Stimulated activated CD8-positive, alpha-beta memory T cell treated with anti-CD3 and anti-CD28 coated beads, Interleukin-15, amount 100 ng/mL, for 1 hour (primary cell): ENCODE measurements at places on chromosomes 4 and X.
A peak's percentile ranks its signal among the peaks of the same experiment; 100 is the strongest.

DNA sequence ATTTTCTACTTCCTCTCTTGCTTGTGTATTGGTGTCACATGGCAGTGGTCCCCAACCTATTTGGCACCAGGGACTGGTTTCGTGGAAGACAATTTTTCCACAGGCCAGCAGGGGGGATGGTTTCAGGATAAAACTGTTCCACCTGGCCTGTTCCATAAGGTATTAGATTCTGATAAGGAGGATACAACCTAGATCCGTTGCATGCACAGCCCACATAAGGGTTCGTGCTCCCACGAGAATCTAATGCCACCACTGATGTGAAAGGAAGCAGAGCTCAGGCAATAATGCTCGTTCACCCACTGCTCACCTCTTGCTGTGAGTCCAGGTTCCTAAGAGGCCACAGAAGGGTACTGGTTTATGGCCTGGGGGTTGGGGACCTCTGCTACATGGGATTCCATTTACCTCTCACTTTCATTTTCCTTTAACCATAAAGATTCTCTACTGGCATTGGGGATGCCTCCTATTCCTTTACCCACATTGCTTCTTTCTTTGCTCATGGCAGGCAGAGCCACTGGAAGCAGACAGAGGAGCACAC, 38.1 kb downstream of the SEC31A start:
- DNase-seq = no peak

DNA sequence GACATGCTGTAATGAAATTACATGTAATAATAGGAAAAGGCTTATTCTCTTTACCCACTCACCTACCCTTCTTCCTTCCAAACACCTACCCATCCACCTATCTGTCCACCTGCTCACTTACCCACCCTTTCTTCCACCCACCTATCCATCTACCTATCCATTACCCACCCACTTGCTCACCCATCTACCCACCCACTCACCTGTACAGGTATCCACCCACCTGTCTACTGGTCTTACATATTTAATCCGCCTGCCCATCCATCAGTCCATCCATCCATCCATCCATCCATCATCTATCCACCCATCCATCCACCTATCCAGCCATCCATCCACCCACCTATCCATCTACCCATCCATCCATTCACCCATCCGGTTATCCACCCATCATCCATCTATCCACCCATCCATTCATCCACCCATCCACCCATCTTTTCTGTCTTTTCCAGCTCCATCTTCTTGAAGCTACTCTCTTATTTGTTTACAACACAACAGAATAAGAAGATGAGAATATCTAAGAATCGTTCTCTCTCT, 133.3 kb upstream of the STX18 start:
- no peak for DNase-seq

DNA sequence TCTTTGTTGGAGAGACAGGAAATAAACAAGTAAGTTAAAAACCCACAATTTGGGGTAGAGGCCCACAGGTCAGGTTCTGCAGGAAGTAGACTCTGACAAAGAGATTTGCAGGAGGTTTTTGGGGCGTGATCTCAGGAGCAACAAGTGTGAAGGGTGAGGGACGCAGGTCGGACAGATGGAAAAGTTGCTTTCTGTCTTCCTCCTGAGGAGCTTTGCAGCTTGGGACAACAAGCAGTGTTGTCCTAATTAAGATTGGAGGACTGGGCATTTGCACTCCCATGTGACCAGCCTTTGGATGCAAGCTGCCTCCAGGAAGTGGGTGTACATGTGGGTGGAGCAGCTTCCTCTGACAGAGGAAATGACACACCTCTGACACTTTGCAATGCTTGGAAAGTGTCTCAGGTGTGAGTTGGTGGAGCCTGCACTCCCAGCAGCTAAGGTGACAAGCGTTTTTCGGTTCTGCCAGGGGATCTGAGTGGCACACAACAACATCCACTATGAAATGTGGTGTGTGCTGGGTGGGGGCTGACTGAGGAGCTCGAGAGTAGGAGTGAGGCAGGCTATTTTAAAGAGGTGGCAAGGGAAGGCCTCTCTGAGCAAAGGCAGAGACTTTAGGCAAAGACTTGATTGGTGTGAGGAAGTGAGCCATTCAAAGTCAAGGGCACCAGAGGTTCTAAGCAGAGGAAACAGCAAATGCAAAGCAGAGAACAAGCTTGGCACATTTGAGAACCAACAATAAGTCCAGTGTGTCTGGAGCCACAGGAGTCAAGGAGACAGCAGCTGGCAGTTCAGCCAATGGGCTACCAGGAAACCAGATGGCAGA, 339.8 kb upstream of the GATB start:
- DNase-seq = peak; percentile 48

GRCh38 chr4:87530868-87531267, 1.7 kb upstream of the SPARCL1 start:
- no peak for DNase-seq

- DNase-seq = no peak
These were observed 4.5 kb downstream of the GPM6A start for GRCh38 chr4:175807547-175807946.

GRCh38 chr4:147034372-147034771, 88.7 kb upstream of the TTC29 start:
- DNase-seq = no peak

GRCh38 chrX:25573631-25574030, 557.9 kb upstream of the ARX start:
- no peak for DNase-seq

- no peak for DNase-seq
These were observed 14.2 kb upstream of the ADD1 start for GRCh38 chr4:2829321-2829932.

DNA sequence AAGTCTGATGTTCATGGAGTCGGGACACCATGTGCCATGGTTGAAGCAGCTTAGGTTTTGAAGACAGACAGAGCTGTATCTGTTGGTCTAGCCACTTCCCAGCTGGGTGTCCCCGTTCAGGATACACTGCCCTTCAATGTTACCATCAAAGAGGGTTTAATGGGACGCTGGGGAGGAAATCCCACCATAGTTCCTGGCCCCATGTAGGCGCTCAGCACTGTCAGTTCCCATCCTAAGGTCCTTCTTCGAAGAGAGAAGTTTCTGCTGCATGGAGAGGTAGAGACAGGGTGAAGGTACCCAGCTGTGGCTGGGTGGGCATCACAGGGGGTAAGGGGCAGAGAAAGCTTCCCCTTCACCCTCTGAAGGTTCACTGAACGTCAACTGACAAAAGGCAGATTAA, 3.7 kb downstream of the MGST2 start:
- no peak for DNase-seq

DNA sequence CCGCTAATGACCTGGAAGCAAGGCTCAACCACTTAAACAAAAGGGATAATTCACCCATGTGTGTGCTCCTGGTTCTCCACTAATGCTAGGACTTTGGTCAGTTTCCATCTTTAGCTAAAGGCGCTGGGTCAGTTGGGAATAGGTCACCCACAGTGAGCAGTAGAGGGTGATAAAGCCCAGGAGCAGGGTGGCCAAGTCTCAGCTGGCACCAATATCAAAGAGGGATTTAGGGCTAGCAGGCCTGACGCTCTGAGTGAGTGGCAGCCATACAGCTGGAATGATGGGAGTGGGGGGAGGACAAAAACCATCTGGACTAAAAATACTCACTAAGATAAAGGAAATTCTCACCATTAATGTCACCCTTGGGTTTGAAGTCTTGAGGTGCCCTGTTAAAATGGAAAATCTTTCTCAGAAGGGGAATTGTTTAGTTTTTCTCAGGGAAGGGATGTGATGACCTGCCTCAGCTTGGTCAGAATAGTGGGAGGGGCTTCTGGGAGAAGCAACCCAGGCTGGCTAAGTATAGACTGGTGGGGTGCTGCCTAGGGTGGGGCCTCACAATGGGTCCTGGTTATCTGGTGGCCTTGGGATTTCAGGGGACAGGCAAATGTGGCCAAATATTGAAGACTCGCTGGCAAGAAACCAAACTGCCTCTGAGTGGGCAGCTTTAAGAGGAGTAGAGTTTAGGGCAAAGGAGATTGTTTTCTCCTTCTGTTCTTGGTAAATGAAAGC, 47.1 kb downstream of the TSC22D3 start:
- no peak for DNase-seq

GRCh38 chr4:90443231-90443630, 316.0 kb downstream of the CCSER1 start:
- DNase-seq = no peak

DNA sequence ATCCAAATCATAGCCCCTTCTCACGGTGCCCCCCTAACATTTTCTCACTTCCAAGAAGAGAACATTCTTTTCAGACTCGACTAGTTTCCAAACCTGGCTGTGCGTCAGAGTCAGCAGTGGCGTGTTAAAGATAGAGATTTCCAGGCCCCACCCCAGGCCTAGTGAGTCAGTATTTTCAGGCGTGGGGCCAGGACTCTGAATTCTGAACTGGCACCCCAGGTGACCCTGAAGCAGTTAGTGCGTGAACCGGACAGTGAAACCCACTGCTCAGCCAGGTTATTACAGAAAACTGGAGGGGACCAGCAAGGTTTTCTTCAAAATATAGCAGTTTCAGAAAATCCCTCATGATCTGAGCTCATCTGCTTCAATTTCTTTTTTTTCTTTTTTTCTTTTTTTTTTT, 35.0 kb upstream of the BCOR start:
- DNase-seq = no peak

GRCh38 chr4:2066011-2066551, 7.0 kb downstream of the NAT8L start:
- DNase-seq = no peak

DNA sequence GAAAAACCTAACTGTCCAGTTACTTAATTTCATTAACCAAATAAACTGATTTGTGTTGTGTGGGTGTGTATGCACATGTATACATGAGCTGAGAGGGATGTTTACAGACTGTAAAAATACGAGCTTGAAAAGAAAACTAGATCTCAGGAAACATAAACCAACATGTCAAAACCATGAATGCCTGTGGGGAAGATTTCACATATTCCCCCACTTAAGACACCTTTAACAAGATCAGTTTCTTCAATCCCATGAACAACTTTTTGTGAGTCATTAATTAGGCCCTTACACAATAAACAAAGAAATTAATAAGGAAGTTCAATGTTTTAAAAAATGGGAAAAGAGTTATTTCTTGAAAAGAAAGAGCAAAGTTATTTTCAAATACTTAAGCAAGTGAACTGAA, 170.8 kb downstream of the ZNF674 start:
- DNase-seq = no peak

GRCh38 chr4:152039023-152039481, 278.2 kb upstream of the GATB start:
- DNase-seq = no peak

DNA sequence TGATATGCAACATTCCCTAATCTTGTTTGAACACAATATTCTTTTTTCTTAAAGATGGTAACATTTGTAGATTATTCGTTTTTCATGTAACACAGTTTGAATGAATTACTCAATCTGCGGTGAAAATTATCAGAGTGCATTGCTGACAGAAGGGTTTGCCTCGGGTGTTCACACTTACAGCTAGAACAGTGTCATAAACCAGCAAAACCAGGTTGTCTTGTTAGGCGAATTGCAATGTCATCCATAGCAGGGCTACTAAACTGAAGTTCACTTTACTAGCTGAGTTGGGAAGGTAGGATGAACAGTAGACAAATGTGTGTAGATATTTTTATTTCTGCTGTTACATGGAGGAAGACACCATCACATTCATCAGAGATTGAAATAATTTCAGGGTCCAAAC, 98.9 kb downstream of the SLC39A8 start:
- DNase-seq = no peak

DNA sequence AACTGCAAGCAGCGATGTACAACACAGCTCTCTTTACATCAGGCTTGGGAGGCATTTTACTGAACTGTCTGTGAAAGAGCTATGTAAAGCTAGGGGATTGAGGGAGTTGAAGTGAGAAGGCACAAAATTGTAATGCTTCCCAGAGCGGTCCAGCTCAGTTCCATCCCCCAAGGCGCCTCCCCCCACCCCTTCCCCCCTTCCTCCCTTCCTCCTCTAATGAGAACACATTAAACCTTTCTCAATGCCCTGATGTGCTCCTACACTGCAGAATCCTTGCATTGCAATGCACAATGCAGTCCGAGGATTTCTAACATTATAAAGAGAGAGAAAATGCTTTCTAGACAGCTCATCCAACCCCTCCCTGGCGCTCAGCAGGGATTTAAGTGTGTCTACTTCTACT, 73.9 kb downstream of the CXXC4 start:
- no peak for DNase-seq

DNA sequence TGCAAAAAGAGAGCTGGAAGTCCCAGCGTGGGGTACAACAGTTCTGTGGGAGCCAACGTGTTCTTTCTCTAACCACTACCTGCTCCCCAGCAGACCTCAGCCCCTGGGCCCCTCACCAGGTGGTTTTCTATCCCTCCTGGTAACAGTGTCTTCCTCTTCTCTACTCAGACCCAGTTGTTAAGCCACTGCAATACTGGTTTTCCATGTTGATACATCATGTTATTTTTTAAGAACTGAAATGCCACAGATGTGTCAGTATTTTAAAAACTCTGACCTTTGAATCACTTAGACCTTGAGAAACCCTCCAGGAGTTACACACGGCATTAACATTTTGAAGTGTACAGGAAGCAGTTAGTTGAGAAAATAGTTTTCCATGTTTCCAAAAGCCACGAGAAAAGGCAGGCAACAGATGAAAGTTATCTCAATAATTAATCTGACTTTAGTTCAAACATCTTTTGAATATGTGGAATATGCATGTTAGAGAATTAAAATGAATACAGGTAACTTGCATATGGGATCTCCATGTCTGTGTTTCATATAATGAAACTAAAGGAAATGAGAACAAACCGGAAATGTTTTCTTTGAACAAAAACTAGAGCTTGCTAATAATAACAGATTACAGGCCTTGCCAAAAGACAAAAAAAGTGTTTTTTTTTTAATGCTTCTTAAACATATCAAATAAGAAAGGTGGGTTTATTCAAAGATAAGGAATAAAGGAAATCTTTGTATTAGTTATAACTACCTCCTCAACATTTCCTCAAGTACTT, 108.8 kb downstream of the ZNF827 start:
- DNase-seq = no peak

DNA sequence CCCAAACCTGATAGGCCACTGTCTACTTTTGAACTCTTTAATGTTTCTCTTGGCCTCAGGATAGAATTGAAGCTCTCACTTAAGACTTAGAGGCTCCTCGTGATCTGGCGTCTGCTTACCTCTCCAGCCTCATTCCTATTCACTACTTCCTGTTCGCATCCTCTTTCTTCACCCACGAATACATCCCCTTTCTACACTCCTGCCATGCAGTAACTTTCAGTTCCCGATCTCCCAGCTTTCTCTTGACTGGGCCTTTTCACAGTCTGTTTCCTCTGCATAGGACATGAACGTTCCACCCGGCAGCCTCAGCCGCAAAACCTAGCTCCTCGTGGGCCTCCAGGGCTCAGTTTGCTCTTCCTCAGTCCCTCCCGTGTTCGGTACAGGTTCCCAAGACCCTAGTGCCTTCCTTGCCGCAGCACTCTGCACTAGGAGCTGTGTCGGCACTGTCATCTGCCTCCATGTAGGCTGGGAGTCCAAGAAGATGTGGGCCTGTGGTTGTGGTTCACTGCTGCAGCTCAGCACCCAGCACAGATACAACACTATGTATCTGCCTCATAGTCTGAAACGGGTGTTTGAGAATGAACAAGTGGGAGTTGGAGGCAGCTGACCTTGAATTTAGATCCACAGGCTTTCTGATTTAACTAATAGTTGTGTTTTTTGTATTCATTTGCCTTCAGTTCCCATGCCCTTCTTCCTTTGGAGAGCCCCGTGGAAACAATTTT, 15.8 kb downstream of the RPL39 start:
- DNase-seq = no peak
